ENCODE measurements at places on chromosomes 16 and 17.

- DNase-seq = no peak
Observed at GRCh38 chr17:82835122-82835521, 4.7 kb downstream of the ZNF750 start.

DNA sequence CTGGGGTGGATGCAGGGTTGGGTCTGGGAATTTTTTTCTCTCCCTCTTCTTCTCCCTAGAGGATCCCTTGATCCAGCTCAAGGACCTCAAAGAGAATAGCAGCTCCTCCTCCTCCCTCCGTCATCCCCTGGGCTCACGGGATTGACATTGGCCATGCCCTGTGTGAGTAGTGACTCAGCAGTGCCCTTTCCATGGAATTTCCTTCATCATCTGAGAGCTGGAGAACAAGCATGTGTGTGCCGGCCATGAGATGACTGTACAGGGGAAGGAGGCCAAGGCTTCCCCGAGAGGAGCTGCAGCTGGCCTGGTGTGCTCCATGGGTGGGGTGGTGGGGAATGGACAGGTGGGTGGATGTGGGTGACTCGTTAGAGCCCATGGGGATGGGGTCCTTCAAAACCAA lies 8.9 kb upstream of the WSCD1 start:
- DNase-seq = peak; percentile 40

DNA sequence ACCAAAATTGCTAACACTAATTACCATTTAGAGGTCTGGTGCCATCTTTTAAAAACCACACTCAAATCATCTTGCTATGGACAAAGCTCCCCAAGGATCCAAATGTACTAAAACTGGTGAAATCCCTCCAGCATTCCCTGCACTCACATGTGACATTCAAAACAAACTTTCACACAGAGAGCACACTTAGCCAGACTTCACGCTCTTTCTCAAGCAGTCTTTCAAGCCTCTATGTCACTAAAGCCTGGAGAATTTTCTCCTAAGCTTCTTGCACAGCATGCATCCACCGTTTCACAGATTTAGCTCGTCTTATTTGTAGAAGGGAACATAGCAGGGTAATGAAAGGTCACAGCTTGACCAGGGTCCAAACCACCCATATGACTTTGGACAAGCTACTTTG lies 19.3 kb downstream of the CMTM3 start:
- no peak for DNase-seq

DNA sequence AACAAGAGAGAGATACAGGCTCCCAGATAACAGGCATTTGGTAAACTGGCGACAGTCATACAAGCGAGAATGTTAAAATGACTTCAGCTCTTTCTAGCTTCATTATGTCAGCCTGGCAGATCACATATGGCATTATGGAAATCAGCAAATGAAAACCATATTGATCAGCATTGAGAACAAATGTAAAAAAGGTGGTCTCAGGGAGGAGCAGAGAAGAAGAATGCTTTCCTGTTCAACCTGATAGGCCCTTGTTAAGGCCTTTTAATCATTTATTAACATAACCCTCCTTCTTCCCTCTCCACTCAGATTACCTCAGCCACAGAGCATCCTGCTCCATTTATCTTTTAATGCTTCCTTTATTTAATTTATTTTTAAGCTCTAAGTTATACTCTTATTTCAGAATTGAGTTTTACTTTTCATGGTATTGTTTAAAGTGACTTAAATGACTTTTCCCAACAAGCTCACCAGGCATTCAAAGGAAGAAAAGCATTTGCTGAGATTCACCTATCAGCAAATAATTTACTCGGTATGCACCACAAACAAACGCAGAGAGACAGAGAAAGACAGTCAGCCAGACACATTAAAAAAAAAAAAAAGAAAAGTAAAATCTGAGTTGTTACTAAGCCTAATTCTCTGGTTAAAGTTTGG lies 243.9 kb upstream of the TBX2 start:
- no peak for DNase-seq

DNA sequence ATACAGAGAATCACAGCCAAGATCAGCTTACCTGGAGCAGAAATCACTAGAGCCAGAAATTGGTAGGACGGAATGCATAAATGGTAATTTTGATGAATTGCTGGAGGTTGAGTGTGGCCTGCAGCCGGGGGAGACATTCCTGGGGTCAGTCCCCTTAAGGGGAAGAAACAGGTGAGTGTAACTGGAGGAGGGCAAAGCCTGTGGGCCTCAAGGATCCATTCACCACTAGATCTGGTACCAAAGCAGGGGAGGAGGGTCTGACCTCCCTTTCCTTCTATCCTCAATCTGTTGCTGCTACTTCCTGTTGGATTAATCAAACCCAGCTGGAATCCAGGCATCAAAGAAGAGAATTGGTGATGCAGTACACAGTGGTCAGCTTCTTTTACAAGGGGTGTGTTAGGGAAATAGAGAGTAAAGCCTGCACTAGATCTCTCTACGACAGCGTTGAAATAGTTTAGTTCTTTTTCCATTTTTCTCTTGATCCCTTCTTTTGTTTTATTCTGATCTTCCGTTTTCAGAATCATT lies 8.6 kb upstream of the ABCA9 start:
- no peak for DNase-seq

- no peak for DNase-seq
Observed at GRCh38 chr16:35255186-35255803, 1795.9 kb downstream of the TP53TG3F start.

- DNase-seq = no peak
Observed at GRCh38 chr16:4936991-4937781, at the start of gene PPL. TSS of gene PPL (minus strand) at chr16:4937148. CDS start at chr16:4937045, 103 bp downstream.

GRCh38 chr17:68840073-68840472 lies 115.1 kb downstream of the ABCA8 start:
- no peak for DNase-seq

GRCh38 chr16:55508941-55509931 lies at the start of gene LPCAT2:
TSS of gene LPCAT2 (plus strand) at chr16:55509072. CDS start at chr16:55509182, 110 bp downstream.
- peak; percentile 62 for DNase-seq

GRCh38 chr16:8867932-8868415 lies 832 bp downstream of the CARHSP1 start:
- DNase-seq = no peak

GRCh38 chr17:82003411-82004381 lies 19.0 kb downstream of the CENPX start:
- DNase-seq = peak; percentile 96

GRCh38 chr17:63082273-63082861 lies 116.3 kb downstream of the TANC2 start:
- DNase-seq = peak; percentile 48
